ENCODE measurements at places on chromosomes 5 and 9. TPM values are rescaled to one million over a fixed set of nuclear protein-coding genes. Genes with fewer than 3 reads are reported as not detected.

SLC2A6 gene
- 0.94 TPM for total RNA-seq

SLC36A2 gene
- total RNA-seq: not detected

SLC36A3 gene
- not detected for total RNA-seq

ADAMTSL2 gene
- 6.5 TPM for total RNA-seq

CATSPER3 gene
- total RNA-seq: 0.85 TPM

OR1Q1 gene
- not detected for total RNA-seq
